ENCODE measurements at places on chromosomes 4 and X.

GRCh38 chr4:98744372-98745150 lies 86.2 kb upstream of the TSPAN5 start:
- no peak for DNase-seq

GRCh38 chr4:91837608-91838029 lies 466.1 kb upstream of the GRID2 start:
- DNase-seq, result no peak

GRCh38 chrX:149476513-149476912 lies 28.6 kb downstream of the IDS start:
- no peak for DNase-seq

DNA sequence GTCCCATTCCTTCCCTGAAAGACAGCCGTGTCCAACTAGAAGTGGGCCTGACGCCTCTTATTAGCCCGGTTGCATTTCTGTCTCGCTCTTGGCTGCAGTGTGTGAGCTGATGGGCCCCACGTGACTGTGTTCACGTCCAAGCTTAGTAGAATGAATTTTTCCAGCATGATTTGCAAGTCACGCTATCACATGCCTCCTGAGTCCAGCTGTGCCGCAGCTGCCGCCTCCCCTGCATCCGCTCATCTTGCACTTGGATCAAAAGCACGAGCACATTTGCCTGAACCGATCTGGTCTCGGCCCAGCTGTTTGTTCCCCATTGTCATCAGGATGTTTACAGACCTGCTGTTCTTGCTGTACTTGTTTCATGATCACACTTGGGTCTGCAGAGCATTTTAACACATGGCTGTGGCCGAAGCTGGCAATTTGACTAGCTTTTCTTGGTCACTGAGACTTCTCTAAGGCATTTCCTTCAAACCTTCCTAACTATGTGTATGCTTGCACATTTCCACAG lies 126.5 kb downstream of the KIT start:
- DNase-seq, result no peak

- DNase-seq, result no peak
Measured at GRCh38 chrX:11756354-11757318, 1.4 kb upstream of the MSL3 start.

DNA sequence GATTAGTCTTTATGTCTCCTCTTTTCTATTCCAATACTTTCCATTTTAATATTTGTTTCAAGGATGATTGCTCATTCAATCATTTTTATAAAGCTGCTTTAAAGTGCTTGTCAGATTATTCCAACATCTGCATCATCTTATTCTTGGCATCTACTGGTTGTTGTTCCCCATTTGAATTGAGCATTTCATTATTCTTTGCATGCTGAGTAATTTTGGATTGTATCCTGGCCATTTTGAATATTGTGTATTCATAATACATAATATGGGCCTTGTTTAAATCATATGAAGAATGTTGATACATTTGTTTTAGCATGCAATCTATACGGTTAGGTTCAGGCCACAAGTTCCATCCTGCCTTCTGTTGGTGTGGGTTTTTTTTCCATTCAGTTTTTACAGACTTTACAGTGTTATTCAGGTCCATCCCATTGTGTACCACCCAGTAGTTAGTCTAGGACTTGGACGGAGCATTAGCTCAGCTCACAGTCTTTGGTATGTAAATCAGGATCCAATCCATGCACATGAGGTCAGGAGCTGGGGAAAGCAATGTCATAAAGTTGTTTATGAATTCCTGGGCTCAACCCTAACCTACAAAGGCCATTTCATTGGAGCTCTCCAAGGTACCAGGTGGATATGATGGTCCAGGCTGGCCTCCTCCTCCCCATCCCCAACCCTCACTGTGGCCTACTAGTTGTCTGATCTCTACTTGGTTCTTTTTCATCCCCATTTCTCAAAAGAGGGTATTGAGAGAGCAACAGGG lies 20.3 kb downstream of the RGN start:
- DNase-seq, result no peak

DNA sequence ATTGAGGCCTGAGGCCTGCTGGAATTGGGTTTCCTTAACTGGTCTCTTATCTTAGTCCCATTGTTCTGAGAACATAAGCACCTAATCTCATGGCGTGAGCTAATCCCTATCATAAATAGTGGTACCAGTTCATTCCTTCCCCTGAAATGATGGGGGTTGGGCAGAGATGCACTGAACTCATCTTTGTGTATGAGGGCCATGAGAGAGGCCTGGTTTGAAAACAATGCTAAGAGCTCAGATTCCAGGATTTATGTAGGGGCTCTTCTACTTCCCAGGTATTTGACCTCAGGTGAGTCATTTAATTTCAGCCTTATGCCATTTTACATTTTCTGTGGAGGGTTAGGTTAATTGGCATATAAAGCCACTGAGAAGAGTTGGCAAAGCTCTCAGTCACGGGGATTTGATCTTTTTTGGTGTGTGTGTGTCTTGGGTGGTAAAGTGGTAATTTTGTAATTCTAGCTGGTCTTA lies 4.4 kb downstream of the RBM3 start:
- no peak for DNase-seq

- no peak for DNase-seq
Measured at GRCh38 chr4:165757451-165757850, 115.6 kb upstream of the TLL1 start.

- no peak for DNase-seq
Measured at GRCh38 chr4:36273276-36273675, 8.1 kb upstream of the DTHD1 start.

DNA sequence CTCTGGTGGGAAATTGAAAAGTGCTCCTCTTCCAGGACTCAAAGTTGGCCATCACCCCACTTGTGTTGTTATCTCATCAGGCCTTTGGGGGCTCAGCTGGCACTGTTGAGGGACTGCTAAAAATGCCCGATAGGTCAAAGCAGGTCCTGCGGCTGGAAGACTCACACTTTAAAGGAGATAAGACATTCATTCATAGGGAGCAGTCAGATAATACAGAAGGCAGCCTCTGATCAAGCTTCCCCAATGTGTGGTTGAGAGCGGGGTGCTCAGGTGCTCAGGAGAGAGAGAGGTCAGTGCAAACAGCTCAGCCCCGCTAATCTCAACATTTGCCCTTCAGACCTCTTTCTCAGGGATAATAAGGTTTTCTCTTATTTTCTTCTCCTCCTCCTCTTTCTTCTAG lies 70.3 kb downstream of the TMEM154 start:
- no peak for DNase-seq

- no peak for DNase-seq
Measured at GRCh38 chr4:98583265-98583664, 75.1 kb downstream of the TSPAN5 start.

GRCh38 chr4:176360446-176360845 lies 40.7 kb downstream of the SPCS3 start:
- no peak for DNase-seq

DNA sequence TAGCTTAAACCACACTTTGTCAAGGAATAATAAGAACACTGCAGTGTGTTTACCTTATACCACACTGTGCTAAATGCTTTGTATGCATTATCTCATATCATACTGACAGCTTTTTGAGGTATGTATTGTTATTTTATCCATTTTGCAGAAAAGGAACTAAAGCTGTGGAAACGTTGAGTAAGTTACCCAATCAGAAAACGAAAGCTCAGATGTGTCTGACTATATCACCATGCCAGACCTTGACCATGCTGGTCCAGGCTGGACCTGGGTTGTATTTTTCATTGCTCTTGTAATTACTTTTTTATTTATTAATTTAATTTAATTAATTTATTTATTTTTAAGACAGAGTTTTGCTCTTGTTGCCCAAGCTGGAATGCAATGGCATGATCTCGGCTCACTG lies 2.1 kb downstream of the HSD17B11 start:
- no peak for DNase-seq

GRCh38 chr4:951186-951585 lies 18.9 kb downstream of the TMEM175 start:
- DNase-seq, result no peak

GRCh38 chrX:47232803-47233332 lies at the start of gene USP11:
Gene USP11 (plus strand): TSS chrX:47233009. CDS start chrX:47233044, 35 bp downstream.
- DNase-seq, result no peak

- no peak for DNase-seq
Measured at GRCh38 chr4:182325397-182325796, 82.2 kb downstream of the TENM3 start.
